ENCODE measurements at places on chromosomes 2 and 18.
A peak's percentile ranks its signal among the peaks of the same experiment; 100 is the strongest.

DNA sequence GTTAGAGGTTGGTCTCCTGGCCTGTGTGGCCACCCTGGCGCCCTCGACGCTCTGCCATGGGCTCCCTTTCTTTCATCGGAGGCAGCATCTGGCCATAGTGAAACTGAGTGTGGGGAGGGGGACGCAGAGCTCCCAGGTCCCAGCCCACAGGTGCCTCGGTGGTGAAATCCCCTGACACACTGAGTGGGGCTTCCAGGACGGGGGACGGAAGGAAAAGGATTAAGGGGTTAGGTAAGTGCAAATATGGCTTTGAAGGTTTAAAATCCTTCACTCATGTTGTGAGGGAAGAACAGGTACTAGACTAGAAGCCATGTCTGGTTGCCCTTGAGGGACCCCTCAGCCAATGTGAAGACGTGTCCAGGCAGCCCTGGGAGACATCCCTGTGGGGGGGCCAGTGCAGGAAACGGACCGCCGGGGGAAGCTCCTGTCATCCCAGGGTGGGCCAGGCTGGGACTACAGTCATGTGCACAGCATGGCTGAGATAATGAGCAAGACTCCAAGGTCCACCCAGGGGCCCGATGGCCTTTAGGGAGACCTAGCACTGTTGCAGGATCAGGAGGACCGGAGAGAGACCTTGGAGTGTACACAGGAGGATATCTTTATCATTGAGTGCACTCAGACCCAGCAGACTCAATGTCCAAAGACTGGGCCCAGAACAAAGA lies 36.3 kb downstream of the RTP5 start:
- no peak for DNase-seq

GRCh38 chr2:107584577-107584976 lies 242.1 kb upstream of the RGPD4 start:
- DNase-seq: no peak

DNA sequence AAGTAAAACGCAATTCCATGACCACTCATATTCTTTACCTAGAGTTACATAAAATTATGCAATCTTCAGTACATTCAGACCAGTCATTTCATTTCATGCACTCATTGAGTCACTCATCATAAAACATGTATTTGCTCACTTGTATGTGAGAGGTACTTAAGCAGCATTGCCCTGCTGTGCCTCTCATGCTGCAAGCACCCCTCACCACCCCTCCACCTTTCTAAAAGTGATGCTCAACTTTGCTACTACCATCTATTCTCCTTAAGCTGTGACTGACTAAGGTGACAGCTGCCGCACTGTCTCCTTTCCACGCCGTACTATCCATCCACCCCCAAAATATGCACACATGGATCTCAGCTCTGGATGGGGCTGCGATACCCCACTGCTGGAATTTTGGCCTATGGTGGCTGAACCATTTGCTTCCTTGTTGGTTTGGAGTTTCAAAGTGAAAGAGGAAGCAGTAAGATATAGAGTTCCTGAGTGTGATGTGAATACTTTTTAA lies 7.2 kb downstream of the ARHGAP25 start:
- no peak for DNase-seq

- DNase-seq: no peak
Measured at GRCh38 chr2:168915441-168916330, 14.6 kb downstream of the G6PC2 start.

- DNase-seq: no peak
Measured at GRCh38 chr18:78612801-78613200, 366.8 kb upstream of the SALL3 start.

DNA sequence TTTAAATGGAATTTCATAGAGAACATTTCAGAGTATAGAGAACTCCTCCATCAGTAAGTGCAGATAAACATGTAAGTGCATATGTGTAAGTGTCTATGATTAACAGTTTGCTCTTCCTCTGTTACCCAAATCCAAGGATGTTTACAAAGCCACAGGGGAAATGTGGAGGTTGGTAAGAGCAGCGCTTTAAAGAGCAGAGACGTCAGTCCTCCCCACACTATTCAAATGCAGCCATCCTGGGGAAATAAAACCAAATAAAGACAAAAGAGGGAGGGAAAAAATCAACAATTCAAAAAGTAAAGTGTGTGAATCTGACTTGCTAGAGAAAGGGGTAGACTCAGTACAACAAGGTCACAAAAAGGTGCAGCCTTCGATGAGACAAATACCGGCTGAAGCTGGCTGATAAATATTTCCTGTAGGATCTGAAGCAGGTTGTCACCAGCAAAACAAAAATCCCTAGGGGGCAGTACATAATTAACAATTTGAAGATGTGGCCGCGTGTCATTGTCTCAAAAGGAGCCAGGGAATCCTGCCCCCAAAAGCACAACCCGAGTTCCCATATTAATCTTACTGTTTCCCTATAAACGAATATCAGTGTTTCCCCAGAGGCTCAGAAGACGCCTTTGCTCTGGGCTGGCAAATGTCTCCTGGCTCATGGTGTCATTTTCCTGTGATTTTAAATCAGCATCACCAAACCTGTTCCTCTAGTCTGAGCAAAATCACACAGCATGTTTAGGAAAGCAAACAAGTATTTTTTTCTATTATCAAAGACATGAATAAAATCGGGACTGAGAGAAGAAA lies 216.5 kb downstream of the CDCA7 start:
- DNase-seq: peak; percentile 40

- DNase-seq: peak; percentile 58
Measured at GRCh38 chr2:201696151-201696659, 2.2 kb downstream of the MPP4 start.

DNA sequence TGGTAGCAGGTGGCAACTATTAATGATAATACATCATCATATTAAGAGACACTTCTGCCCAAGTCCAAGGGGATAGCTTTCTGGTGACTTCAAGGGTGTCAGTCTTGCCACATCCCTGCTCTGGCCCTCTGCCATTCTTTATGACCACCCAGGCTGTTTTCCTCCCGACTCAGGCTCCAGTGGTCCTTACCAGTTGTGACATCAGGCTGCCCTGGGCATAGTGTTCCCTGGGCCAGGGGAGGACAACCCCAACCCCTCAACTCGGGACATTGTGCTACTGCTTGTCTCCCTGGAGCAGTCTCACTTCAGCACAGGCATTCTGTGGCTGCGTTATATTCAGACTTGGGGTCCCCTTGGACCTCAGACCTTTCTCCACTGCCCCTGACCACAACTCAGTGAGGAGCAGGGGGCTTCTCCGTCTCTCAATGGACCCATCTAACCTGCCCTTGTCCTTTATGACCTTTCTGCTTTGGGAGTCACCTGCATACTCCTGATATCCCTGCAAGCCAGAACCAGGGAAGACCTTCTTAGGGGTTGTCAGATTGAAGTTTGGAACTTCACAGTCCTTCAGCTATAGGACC lies 12.8 kb downstream of the DNAJB2 start:
- DNase-seq: no peak

DNA sequence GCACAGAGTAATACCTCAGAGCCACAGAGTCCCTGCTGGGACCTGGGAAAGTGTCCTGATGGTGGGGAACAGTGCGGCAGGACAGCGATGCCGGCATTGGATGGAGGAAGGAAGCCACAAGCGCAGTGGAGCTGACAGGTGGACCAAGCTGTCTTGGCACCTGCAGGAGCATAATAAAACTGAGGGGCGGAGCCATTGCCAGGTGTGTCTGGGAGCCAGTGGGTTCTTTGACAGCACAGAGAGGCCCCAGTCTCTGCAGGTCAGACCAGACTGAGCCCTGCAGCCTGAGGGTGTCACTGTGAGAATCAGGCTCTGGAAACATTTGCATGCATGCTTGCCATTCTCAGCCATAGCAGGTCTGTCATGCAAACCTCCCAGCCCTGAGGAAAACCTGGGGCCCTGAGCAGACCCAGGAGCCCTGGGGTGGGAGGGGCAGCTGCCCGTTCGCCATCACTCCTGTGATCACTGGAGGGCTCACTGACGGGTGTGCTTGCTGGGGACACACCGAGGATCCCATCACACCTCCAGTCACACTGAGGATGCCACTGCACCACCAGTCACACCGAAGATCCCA lies 210.5 kb upstream of the HDAC4 start:
- no peak for DNase-seq

Measured in NCI-H460 (cell line).